Epithelial cell of umbilical artery (primary cell): ENCODE measurements at places on chromosomes 1 and 21. TPM values are rescaled to one million over a fixed set of nuclear protein-coding genes. Genes with fewer than 3 reads are reported as not detected.

CSMD2 gene
- under 0.01 and 0.15 TPM in 2 replicates for total RNA-seq

BCL2L15 gene
- under 0.01 and 1.6 TPM in 2 replicates for total RNA-seq

ZSWIM5 gene
- 0.30 and 0.32 TPM in 2 replicates for total RNA-seq

TIE1 gene
- total RNA-seq: 526 and 536 TPM in 2 replicates

ANGPTL3 gene
- not detected in 2 replicates for total RNA-seq

SMCP gene
- total RNA-seq: not detected in 2 replicates

ASCL5 gene
- not detected in 2 replicates for total RNA-seq

AK5 gene
- total RNA-seq: 21.8 and 97.3 TPM in 2 replicates

PRAMEF20 gene
- not detected in 2 replicates for total RNA-seq

TNNT2 gene
- total RNA-seq: not detected in 2 replicates

KRTAP13-2 gene
- not detected in 2 replicates for total RNA-seq

RGS16 gene
- under 0.01 TPM in 1 of 2 replicates, not detected in the other for total RNA-seq

NBL1 gene
- 21.3 and 34.1 TPM in 2 replicates for total RNA-seq

NES gene
- total RNA-seq: 154 and 164 TPM in 2 replicates
